Left cardiac atrium (tissue), 4 donors: ENCODE measurements at places on chromosomes 2 and 18.

- no peak for DNase-seq
Observed at GRCh38 chr2:118053681-118054080, 34.6 kb upstream of the INSIG2 start.

DNA sequence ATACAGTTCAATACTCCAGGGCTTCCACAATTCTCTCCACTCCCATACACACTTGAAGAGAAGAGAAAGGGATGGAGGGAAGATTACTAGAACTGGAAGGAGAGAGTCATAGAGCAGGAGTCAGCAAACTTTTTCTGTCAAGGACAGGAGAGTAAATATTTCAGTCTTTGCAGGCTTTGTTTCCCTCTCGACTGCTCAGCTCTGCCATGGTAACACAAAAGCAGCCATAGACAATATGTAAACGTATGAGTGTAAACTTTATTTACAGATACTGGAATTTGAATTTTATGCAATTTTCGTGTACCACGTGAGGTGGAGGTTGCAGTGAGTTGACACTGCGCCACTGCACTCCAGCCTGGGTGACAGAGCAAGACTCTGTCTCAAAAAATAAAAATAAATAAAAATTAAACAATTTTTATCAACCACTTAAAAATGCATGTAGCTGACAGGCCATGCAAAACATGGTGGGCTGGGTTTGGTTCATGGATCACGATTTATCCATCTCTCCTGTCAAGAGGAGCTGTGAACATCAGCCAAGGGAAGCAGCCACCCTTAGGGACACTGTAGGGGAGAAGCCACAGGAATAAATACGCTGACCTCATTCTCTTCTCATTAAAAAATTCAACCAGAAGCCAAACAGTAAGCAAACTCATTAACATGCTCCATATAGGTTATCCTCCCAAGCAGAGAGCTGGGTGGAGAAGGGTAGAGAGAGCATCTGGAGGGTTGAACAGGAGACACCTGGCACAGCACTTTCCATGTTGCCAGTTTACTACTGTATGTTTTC lies 266.4 kb upstream of the FN1 start:
- DNase-seq, result no peak

DNA sequence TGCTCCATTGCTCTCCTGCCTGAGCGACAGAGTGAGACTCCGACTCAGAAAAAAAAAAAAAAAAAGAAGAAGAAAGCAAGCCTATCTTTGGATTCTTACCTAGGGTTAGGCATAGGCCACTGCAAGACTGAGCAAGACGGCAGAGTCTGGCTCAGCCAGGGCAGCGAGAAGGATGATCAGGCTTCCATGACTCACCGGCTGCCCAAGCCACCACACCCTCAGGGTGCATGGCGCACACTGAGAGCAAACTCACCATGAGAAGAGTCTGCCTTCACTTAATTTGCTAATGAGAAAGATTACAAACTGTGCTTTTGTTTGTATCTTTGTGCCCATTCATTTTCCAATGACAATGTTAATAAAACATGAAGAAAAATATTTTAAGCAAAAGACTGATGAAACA lies 8.2 kb downstream of the FAM110C start:
- DNase-seq, result no peak

GRCh38 chr2:63576546-63576945 lies 11.7 kb downstream of the WDPCP start:
- no peak for DNase-seq

DNA sequence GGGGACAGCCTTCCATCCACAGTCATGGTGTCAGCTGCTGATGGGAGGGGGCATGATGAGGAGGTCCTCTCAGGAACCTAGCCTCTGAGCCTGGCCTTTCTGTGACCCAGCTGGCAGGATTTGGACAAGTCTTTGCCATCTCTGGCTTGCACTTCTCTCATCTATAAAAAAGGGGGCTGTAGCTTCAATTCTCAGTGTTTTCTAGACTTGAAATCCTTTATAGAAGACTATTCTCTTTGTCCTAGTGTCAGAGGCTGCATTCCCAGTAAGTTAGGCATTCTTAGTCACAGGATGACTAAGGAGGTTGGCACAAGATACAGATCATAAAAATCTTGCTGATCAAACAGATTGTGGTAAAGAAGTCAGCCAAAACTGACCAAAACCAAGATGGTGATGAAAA lies 958.5 kb downstream of the CNTNAP5 start:
- no peak for DNase-seq

GRCh38 chr2:11831415-11831814 lies 85.0 kb downstream of the LPIN1 start:
- DNase-seq, result no peak

GRCh38 chr2:99032001-99032400 lies 96.0 kb upstream of the CRACDL start:
- no peak for DNase-seq

DNA sequence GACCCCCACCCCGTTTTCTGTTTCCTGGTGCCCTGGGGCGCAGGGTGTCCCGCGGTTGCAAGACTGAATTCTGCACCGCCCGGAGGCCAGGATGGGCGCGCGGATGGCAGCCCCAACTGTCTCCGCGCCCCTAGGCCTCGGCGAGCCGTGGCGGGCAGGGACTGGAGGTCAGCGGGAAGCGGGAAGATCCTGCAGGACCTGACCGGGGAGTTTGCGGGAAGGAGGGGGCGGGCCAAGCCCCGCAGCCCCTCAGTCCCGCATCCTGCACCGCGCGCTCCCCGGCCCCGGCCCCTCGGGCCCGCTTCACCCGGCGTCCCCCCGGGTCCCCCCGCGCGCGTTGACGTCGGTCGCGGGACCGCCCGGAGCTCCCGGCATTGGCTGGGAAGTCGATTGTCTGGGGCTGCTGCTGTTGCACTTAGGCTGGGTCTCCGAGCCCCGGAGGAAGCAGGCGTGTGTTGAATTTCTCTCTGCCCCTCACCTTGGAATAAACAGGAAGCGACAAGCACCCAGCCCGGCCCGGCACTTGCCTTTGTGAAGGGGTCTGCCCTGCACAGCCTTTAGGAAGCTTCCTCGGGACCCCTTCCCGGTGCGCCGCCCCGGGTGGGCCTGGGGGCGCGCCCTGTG lies at the start of gene LDLRAD4:
Gene LDLRAD4, plus strand, starts transcription at position 393 of the 624 bp plus-strand sequence.
- peak; percentile 77 for DNase-seq

- DNase-seq, result peak; percentile 63
Observed at GRCh38 chr18:63346031-63346430, 21.0 kb downstream of the KDSR start.

GRCh38 chr2:143600116-143600515 lies 470.9 kb downstream of the ARHGAP15 start:
- no peak for DNase-seq

DNA sequence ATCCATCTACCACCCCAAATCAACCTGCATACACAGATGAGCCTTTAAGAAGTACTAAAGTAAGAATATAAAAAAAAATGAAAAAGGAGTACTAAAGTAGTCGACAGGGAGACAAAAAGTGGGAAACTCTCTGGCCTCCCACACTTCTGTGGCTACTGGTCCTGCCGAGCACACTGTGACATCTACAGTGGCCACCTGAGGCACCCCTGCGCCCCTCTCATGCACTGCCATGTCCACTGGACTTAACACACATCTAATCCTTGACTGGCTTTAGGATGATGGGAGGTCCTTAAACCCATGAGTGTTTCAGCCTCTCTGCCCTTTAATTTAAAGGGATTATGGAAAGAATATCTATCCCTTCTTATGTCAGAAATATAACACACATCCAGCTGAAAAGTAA lies 71.2 kb downstream of the MREG start:
- no peak for DNase-seq

GRCh38 chr18:75202696-75203365 lies 6.1 kb downstream of the PTGR3 start:
- no peak for DNase-seq

DNA sequence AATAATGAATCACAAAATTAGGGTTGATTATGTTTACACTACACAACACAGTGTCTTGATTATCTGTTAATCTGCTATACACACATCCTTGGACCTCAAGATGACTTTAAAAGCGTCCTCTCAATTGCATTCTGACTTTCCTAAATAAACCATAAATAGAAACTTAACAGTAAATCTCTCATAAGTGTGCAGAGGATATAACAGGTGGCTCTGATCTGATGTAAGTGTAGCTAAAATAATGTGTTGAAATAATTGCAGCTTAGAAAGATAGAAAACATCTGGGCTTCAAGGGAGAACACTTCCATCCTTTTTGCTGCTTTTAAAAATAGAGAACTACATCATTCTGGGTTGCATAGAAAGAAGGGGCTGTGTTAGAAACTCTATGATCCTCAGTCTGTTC lies 78.4 kb upstream of the EFEMP1 start:
- no peak for DNase-seq

DNA sequence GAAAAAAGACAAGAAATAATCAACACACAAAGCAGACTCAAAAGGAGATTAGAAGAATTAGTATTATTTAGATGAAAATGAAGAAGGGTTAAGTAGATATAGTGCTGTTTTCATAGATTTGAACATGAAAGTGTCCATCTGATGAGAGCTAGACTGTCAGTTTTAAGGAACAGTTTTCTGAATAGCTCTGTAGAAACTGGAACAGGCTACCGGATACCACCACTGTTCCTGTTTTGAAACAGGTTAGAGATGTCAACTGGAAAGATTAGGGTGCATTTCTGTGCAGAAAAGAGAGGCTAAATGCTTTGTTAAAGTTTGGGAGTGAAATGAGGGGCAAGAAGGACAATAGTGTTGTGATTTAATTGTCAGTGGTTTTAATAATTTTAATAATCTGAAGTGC lies 908.8 kb downstream of the CNTNAP5 start:
- no peak for DNase-seq

GRCh38 chr2:211837206-211837605 lies 701.4 kb downstream of the ERBB4 start:
- DNase-seq, result no peak

GRCh38 chr18:13379062-13379865 lies 160.7 kb downstream of the LDLRAD4 start:
- no peak for DNase-seq

- no peak for DNase-seq
Observed at GRCh38 chr2:98913916-98914712, 21.9 kb downstream of the CRACDL start.

GRCh38 chr2:105255979-105256378 lies 14.4 kb downstream of the GPR45 start:
- DNase-seq, result no peak

GRCh38 chr18:55487997-55488396 lies 100.0 kb downstream of the TCF4 start:
- DNase-seq, result no peak

- DNase-seq, result no peak
Observed at GRCh38 chr2:86476092-86476491, 34.9 kb downstream of the KDM3A start.

- no peak for DNase-seq
Observed at GRCh38 chr2:57897920-57898319, 148.7 kb upstream of the VRK2 start.

DNA sequence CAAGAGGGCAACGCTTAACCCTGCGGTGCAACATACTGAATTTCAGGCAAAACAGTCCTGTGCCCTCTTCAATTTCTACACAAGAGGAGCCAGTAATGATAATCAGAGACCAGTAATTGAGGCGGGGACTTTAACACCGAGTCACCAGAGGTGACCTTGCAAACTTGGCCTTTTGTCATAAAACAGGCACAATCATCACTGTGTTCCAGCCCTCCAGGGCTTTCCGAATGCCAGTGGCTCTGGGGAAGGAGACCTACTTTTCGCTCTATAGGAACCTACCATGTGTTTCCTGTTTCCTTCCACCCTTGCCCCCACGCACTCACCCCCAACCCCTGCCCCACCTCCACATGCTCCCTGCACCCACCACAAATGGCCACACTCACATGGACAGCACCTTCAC lies 47.2 kb upstream of the LOXHD1 start:
- DNase-seq, result no peak

- DNase-seq, result no peak
Observed at GRCh38 chr2:177538323-177538722, 145.8 kb downstream of the AGPS start.

- DNase-seq, result no peak
Observed at GRCh38 chr2:143577489-143577888, 448.3 kb downstream of the ARHGAP15 start.

DNA sequence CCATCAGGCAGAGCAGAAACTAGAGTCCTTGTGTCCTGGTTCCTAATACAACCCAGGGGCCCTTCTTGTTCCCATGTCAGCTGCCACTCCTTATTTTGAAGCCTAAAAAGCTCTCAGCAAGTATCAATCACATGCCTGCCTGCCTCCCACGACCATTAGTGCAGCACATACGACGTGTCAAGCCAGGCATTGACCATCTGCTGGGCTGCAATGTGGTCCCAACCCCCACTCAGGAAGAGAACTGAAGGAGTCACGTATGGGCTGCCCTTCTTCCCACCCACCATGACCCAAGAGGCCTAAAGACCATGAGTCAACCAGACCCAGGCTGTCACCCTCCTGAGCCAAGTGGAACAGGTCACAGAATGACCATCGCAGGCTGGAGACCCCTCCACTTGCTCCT lies 98.8 kb downstream of the KLHL29 start:
- DNase-seq, result no peak

DNA sequence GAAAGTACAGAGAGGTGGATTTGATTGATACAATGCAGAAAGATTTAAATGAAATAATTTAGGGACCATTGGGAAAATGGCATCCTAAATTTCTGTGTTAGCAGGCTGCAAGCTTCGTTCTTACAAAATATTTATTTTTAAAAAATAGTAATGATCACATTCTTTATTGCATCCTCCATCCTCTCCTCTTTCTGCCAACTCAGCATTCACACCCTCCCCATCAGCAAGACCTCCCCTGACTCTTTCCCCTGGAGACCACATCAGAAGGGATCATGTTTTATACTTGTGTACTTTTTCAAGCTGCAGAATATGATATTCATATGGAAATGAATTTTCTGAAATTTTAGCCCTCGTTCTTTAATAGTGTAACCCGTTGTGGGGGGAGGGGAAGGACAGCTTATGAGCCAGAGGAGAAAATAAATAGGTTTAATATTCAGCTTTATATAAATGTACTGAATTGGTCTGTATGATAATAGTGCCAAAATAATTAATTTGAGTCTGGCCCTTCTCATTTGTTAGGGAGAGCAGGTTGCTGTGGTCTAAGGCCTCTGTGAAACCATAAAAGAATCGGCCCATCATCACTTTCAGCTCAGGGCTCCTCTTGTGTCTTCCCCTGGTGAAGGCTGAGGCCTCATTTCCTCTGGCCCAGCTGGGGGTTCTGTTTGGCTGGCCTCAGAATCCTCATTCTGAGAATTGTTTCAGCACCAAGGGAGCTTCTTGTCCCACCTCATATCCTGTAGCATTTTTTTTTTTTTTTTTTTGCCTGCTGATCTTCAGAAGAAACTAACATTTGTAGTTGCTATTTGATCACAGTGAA lies 330.8 kb downstream of the TXNL1 start:
- no peak for DNase-seq

GRCh38 chr18:49591271-49591670 lies 29.4 kb downstream of the LIPG start:
- no peak for DNase-seq
